Inflammatory macrophage treated with lipopolysaccharide for 1 hour (primary cell): ENCODE measurements at places on chromosomes 1 and 21.

DNA sequence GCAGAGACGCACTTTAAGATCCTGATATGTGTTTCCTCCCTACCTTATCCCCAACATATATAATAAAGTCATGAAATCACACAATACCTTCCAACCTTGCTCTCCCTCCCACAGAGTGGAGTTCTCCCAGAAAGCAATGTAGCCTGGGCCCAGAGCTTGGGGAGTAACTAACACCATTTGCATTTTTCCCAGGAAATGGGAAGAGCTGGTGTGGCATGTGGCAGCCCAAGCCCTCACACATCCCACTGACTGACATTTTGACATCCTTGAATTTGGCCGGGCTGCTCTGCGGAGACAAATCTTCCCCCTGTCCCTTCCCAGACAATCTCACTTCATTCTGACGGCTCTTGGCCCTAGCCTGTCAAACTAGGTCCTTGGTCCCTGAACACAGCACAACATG lies 37.0 kb upstream of the ATP2B4 start:
- no peak for DNase-seq

DNA sequence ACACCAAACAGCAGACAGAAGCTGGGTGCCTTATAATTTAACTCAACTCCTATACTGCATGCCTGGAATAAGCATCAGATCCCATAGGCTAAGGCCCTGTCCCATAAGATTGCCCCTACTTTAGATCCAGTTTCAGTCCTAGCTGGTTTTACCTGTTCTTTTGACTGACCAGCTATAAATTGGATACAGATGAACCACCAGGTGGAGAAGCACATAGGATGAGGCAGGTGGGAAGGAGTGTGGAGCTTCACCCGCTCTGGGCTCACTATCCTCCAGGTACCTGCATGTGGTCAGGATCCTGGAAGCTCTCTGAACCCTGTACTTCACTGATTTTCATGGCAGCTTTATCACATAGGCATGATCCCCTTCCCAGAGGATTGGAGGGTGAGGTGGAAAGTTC lies 51.3 kb downstream of the MAST2 start:
- DNase-seq: no peak

- no peak for DNase-seq
These were observed 48.5 kb downstream of the EVI5 start for GRCh38 chr1:92736395-92736794.

GRCh38 chr1:205991237-205991636 lies 12.0 kb downstream of the RAB7B start:
- DNase-seq: no peak

DNA sequence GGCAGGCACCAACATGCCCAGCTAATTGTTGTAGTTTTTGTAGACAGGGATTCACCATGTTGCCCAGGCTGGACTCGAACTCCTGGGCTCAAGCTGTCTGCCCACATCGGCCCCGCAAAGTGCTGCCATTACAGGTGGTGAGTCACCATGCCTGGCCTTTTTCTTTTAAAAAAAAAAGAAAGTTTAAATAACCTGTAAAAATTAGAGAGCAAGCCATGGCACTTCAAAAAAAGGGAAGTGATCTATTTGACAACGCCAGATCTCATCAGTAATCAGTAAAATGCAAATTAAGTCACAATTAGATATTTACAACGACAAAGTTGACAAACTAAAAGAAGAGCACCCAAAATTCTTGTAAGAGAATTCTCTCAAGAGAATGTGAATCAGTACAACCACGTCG lies 2.9 kb upstream of the RBBP5 start:
- no peak for DNase-seq

DNA sequence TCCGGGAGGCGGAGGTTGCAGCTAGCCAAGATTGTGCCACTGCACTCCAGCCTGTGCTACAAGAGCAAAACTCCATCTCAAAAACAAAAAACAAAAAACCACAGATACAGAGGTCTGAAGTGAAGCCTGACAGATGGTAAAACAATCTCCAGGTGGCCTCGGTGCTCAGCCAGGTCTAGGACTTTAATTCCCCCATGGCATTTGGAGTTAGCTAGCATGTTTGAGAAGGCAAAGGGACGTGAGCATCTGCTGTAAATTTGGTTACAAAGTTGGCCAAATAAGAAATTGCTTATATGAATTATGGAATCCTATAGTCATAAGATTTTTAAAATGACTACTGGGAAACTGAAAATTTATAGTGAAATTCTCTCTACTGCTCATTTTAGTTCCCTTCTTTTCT lies 98.3 kb upstream of the FMN2 start:
- no peak for DNase-seq

DNA sequence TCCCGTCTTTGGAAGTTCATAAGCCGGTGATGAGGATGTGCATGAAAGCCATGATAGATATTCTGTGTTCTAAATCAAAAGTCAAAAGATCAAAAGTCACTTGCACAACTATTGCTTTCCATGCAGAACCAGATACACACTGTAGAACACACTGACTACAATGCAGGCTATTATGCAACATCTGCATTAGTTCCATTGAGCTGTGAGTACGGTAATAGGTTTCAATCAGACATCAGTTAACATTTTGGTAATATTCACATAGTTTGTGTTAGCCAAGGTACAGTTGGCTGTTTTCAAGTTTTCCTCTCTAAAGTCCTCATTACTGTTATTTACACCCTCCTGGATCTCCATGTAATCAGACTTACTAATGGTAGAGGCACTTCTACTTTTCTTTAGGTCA lies 3.1 kb downstream of the KCNA2 start:
- no peak for DNase-seq

DNA sequence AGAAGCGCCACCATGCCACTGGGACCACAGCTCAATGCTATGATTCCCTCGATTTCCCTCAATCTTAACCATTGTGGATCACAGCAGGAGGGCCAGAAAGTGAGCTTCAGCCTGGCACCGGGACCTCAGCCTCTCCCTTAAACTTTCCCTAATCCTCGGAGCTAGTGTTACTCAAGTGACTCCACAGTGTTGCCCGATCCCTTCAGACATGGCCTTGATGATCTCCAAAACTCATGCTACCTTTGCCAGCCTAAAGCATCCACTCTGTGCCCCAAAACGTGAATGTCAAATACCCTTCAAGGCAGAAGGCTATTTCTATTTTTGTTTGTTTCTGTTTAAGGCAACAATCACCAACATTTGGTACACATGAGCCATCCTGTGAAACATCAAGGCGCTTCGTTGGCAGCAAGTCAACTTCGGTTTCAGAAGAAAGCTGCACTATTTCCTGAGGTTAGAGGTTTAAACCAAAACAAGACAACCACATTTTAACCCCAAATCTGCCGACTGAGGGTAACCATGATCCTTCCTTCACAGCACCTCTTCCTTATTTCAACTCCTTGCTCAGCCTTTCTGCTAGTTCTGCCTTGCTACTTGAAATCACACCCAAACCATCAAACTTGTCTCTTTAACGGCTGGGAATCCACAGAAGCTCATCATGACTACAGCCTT lies 94.4 kb upstream of the KRTAP19-8 start:
- DNase-seq: no peak

DNA sequence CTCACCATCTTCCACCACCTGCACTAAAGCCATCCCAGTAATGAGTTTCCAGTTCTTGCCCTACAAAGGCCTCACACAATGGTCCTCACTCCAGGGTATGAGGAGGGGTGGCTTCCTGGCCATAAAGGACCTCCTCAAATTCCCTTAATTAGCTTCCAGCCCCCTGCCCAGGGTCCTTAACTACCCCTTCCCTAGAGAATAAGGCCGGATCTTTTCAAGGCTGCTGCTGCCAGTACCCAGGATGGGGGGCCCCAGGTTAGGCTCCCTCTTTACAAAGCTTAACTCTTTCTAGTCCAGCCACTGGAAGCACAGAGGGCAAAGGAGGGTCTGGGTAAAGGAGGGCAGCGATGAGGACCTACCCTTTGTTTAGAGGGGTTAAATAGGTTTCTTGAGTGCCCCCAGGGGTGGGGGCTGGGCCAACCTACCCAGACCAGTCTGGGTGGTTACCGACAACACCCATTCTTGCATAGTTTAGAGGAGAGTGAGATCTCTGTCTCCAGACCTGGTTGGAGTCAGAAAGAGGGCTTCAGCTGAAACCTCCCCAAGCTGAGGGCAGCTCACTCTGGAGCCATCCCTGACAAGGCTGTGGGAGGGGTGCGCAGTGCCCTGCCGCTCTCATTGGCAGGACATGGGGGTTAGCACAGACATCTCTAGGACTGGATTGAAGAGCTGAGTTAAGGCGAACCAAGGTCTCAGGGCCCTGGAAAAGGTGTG lies 7.1 kb downstream of the BLACAT1 start:
- no peak for DNase-seq

- no peak for DNase-seq
These were observed 163.8 kb upstream of the ESRRG start for GRCh38 chr1:216887032-216887431.

DNA sequence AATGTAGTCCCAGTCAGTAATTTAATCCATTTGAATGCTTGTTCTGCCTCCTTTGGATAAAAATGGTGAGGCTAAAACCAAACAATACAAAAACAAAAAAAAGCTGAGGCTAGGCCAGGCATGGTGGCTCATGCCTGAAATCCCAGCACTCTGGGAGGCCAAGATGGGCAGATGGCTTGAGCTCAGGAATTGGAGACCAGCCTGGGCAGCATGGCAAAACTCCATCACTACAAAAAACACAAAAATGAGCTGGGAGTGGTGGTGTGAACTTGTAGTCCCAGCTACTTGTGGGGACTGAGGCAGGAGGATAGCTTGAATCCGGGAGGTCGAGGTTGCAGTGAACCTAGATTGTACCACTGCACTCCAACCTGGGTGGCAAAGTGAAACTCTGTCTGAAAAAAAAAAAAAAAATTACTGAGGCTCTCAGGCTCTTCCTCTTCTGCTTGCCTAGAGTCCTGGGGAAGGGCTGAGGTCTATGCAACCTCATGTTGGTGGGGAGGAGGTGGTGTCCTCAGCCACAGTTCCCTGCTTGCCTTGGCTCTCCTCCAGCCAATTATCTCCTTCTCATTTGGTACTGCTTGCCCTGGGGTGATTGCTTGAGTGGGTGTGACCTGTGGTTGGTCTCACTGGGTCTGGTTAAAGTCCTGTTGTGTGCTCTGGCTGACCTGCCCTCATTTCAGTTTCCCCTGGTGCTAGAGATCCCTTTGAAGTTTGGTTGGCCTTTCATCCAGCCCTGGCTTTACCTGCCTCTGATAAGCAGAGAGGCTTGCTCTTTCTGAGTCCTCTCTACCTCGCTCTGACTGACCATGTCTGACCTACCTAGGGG lies 20.9 kb downstream of the S1PR1 start:
- peak; percentile 73 for DNase-seq

GRCh38 chr1:54857746-54858561 lies 29.0 kb downstream of the DHCR24 start:
- DNase-seq: peak; percentile 19

- no peak for DNase-seq
These were observed 1.1 kb downstream of the SHISAL2A start for GRCh38 chr1:52634111-52634510.

DNA sequence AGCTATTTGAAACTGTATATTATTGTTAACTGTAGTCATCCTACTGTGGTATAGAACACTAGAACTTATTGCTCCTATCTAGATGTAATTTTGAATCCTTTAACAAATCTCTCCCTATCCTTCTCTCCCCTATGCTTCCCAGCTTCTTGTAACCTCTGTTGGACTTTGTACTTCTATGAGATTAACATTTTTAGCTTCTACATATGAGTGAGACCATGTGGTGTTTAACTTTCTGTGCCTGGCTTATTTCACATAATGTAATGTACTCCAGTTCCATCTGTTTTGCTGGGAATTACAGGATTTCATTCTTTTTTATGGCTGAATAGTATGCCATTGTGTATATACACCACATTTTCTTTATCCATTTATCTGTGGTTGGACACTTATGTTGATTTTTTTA lies 64.5 kb upstream of the KIAA1614 start:
- no peak for DNase-seq

DNA sequence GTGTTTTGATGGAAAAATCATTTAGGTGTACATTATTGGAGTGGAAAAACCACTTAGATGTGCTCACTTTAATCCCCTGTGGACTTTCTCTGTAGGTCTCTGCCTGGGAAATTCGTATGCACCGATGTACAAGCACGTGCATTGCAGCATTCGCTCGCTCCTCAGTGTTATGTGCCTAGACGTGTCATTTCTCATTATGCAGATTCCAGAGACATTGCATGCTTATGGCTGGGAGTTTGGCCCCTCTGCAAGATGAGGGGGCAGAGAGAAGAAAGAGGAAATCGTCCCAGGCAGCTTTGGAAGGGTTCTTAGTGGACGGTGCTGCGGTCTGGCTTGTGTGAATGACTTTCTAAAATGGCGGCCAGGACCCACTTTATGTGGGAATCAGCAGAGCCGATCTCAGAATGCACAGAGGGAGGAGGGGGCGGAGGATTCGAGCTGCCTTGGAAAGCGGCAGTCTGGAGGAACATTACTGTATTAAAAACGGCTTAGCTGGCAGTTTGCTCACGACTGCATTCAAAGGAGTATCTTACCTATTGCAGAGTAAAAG lies 2.3 kb downstream of the SPEN start:
- peak; percentile 70 for DNase-seq

DNA sequence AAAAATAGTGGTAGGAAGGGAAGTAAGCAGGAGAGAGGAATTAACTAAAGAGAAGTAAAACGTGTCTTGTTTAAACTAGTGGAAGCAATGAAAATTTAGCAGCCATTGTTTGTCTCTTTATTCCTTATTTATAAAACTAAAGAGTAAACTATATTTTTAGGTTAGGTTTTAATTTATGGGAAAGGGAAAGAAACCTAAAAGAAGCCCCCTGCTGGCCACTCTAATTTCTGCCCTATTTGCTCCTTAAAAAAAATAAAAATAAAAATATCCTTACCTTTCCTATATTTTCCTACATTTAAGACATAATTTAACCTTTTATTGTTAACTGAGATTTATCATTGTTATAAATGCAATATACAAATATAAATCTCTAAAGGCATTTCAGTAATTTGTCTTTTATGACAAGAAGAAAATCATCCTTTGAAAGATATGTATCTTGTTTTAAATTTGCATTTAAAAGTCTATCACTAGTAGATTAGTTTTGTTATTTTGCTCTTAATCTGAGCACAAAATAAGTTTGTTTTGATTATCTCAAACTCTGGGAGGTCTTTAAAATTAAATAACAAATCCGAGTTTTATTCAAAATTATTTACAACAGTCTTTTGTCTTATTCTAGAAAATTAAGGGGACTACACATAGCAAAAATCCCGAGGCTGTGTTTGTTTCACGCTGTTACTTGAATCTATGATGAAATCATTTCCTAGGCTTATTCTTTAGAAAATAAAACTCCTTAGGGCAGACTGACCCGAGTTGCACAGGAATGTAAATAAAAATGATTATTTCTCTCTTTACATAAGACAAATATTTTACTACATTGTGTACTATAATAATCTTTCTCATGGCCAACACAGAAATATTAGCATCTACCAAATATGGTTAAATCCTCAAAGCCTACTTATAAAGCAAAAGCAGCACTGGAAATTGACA lies 201.7 kb downstream of the NRIP1 start:
- peak; percentile 28 for DNase-seq
